ENCODE measurements at places on chromosomes 5 and 9. TPM values are rescaled to one million over a fixed set of nuclear protein-coding genes. Genes with fewer than 3 reads are reported as not detected.

DNA sequence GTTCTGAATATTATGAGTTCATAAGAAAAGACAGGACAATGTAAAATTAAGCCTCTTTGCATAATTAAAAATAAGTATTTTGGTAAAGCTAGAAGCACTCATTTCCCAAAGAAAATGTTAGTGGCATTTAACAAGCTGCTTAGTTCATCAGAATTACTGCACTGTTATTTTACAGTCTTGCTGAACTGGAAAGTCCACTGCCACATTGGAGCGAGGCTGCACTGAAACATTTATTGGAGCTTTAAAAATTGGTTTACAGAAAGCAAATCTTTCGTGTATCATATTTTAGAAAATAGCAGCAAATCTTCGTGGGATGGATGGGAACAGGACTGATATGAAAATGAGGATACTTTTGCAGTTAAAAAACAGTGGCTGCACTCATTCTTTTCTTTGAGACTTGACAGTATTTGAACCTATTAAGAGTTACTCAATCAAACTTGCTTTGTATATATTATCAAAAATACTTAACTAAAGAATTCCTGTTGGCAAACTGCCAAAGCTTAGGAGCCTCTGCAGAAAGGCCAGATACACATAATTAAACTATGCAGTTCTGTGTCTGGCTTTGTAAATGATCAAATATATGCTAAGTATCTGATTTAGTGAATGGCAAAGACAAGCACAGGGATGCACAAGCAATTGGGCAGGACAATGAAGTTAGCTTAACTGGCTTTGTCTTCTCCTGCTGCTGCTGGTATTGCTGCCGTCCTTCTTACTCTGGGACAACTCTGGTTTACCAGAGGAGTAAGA is 16.5 kb upstream of the FBXL7 start:
- H3K27me3 ChIP-seq: no peaks in the 10 kb centered on the region
- DNase-seq: no peak
- no peaks in the 10 kb centered on the region for H3K4me1 ChIP-seq
- H3K4me3 ChIP-seq: no peak overlapping the region
- no peaks in the 10 kb centered on the region for H3K36me3 ChIP-seq

GRCh38 chr9:19032406-19032805 is 603 bp downstream of the SAXO1 start:
- no peak overlapping the region for H3K4me3 ChIP-seq
- no peak for DNase-seq
- no peaks in the 10 kb centered on the region for H3K4me1 ChIP-seq
- H3K36me3 ChIP-seq: no peaks in the 10 kb centered on the region

PCDHB16 gene
- total RNA-seq: 1.4 TPM

INSL4 gene
- not detected for total RNA-seq

DNA sequence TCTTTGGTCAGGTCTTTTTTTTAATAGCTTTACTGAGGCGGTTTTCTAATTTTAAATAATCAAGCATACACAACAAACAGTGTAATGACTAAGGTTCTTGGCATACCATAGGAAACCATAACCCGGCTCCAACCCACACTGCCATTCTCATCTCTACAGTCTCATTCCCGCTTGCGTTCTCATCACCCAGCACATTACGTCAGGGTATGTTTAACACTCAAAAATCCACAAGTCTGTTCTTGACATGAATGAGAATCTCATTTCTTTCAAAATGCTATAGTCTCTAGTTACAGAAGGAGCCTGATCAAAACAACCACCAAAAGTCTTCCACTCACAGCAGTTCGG is 505 bp downstream of the C5orf34 start:
- DNase-seq: no peak
- H3K4me3 ChIP-seq: peak overlapping the region; percentile 49
- H3K36me3 ChIP-seq: no peaks in the 10 kb centered on the region
- no peaks in the 10 kb centered on the region for H3K27me3 ChIP-seq
- H3K27ac ChIP-seq: peak overlapping the region; percentile 72
- H3K4me1 ChIP-seq: no peaks in the 10 kb centered on the region

DNA sequence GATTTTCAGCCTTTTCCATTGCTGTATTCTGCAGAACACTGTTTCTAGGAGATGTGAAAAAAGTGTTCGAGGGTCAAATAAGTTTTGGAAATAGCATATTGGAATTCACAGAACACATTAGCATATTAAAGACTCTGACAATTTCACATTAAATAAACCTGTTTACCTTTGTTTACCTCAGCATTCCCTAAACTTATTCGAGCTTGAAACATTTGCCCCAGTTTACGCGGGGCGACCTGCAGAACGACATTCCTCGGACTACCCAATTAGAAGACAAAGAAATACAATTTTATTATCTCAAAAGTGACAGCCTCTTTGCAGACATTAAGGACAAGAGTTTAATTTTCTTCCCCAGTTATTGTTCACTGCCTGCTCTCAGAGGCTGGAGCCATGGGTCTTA is 110.3 kb upstream of the NFIB start:
- no peaks in the 10 kb centered on the region for H3K4me1 ChIP-seq
- no peak overlapping the region for H3K4me3 ChIP-seq
- no peaks in the 10 kb centered on the region for H3K27me3 ChIP-seq

- no peaks in the 10 kb centered on the region for H3K36me3 ChIP-seq
- DNase-seq: no peak
- no peaks in the 10 kb centered on the region for H3K27me3 ChIP-seq
- no peak overlapping the region for H3K4me3 ChIP-seq
- H3K27ac ChIP-seq: no peak overlapping the region
Observed at GRCh38 chr5:92002721-92003274, 619.7 kb upstream of the ARRDC3 start.

DNA sequence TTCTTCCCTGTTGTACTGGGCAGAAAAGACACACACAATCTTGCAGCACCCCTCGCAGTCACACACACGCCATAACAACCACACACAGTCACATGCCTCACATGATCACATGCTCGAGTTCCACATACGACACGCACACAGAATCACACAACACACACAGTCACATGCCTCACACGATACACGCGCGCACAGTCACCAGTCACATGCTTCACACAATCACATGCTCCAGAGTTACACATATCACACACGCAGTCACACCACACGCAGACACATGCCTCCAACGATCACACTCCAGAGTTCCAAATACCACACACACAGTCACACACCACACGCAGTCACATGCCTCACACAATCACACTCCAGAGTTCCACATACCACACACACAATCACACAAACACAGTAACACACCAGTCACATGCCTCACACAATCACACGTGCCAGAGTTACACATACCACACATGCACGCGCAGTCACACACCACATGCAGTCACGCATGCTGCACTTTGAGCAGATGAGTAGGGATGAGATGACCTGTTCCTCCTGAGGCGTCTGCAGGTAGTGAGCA is 49.0 kb upstream of the LRRC14B start:
- no peak overlapping the region for H3K27ac ChIP-seq
- H3K36me3 ChIP-seq: no peaks in the 10 kb centered on the region
- H3K27me3 ChIP-seq: no peaks in the 10 kb centered on the region
- no peak for DNase-seq

Data from pancreas (tissue), 10 donors.